ENCODE measurements at places on chromosomes 6 and 20.

- no peak for DNase-seq
These were observed 205.7 kb upstream of the FAM83B start for GRCh38 chr6:54640911-54641310.

GRCh38 chr6:71181565-71181964, 107.0 kb upstream of the OGFRL1 start:
- no peak for DNase-seq

- DNase-seq: no peak
These were observed 43.1 kb downstream of the PTCHD4 start for GRCh38 chr6:48067886-48068277.

GRCh38 chr6:1917626-1918371, 308.1 kb downstream of the FOXC1 start:
- DNase-seq: no peak

DNA sequence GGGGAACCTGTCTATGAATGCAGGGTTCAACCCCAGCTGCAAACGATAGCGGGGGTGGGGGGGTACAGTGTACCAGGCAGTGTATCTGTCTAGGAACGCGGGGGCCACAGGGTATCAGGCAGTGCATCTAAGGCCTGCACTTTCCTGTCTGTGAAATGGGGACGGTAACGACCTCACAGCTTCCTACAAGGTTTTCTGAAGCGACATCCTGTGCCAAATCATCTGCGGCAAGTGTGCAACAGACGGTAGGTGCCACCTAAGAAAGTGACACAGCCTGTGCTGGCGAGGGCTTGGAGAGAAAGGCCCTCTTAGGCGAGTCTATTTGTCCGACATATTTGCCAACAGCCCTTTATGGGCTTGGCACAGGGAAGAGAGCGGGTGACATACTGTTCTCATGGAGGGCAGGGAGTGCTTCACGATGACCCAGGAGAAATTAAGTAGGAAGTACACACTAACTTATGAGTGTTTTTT, 3.8 kb downstream of the DIDO1 start:
- no peak for DNase-seq

- no peak for DNase-seq
These were observed 45.3 kb upstream of the HDDC2 start for GRCh38 chr6:125346926-125347563.

DNA sequence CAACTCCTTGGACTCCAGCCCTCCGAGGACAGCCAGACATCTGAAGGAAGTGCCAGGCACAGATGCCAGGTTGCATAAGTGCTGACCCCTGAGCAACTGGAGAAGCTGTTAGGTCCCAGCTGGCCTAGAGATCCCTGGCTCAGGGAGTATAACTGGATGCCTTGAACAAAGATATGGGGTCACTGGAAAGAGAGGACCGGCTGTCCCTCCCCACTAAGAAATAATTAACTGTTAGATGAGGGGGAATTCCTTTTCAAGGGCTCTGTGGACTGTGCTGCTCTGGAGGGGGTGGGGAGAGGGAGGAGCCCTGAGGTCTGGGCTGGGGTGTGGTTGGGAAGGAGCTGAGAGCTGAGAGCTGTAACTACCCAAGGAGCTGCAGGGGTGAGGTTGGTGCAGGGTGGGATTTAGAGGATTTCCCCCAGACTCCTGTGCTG, 39.6 kb downstream of the HLA-F start:
- DNase-seq: no peak

GRCh38 chr6:35725721-35726438, 11.0 kb upstream of the ARMC12 start:
- DNase-seq: no peak

DNA sequence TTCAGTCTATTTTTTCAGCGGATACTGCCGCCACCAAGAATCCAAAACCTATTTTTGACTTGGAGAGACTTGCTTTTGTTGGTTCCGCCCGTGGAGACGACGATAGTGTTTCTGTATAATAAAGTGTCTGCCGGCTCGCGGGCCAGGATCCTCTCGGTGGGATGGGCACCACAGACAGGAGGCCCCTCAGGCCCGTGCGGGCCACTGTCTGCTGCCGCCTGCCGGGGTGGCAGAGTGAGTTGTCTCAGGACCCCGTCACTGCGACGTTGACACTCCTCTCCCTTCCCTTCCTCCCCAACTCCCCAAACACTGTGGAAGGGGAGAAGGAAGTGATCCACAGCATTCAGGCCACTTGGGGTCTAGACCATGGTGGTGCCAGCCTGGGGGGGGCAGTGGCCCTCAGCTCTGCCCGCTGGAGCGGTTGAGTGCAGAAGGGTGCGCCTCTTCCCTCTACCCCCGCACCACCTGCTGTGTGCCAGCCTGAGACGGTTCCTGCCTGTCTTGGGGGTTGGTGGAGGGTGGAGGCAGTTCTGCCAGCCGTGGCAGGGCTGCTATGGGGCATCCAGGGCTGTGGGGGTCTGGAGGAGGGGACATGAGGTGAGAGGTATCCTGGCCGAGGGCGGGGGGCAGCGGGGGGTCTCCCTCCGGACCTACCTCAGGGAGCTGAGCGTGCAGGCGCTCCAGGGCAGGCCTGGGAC, 17.5 kb downstream of the RBM38 start:
- DNase-seq: no peak

DNA sequence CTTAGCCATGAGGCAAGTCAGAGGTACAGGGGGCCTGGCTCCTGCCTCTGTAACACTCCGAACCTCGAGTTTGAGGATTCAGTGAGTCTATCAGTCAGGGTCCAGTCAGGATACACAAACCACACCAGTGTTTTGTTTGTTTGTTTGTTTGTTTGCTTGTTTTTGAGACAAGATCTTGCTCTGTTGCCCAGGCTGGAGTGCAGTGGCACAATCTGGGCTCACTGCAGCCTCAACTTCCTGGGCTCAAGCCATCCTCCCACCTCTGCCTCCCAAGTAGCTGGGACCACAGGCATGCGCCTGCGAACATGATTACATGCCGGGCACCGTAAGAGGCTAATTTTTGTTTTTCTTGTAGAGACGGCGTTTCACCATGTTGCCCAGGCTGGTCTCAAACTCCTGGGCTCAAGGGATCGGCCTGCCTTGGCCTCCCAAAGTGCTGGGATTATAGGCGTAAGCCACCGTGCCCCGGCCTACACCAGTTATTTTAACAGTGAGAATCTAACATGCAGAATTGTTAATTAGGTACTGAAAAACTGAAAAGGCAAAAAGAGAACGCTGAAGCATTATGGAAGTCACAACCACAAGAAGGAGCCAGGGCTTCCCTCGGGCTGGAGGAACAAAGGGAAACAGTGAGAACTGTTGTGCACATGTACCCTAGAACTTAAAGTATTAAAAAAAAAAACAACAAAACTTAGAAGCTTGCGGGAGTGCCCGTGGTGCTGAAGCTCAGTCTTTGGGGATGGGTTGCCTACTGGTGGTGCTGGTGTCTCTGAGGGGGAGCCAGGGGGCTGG, 40.4 kb downstream of the SRSF3 start:
- DNase-seq: no peak

GRCh38 chr6:47722194-47722593, 23.8 kb downstream of the ADGRF4 start:
- no peak for DNase-seq

DNA sequence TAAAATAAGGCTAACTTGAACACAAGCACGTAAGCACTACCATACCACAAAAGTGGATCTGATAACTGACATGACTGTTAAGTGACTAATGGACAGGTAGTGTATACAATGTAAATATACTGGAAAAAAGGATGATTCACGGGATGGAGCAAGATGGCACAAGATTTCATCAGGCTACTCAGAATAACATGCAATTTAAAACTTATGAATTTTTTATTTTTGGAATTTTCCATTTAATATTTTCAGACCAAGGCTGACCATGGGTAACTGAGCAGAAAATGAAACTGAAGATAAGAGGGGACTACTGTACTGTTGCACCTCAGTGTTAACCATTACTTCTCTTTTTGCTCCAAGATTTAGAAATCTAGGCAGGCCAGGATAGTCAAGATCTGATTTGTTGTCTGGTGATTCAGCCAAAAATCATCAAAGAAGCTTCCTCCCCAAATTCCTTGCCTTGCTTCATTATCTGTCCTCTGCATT, 45.4 kb downstream of the TPBG start:
- DNase-seq: no peak

- no peak for DNase-seq
These were observed 29.3 kb upstream of the SLC23A2 start for GRCh38 chr20:5030348-5031205.

DNA sequence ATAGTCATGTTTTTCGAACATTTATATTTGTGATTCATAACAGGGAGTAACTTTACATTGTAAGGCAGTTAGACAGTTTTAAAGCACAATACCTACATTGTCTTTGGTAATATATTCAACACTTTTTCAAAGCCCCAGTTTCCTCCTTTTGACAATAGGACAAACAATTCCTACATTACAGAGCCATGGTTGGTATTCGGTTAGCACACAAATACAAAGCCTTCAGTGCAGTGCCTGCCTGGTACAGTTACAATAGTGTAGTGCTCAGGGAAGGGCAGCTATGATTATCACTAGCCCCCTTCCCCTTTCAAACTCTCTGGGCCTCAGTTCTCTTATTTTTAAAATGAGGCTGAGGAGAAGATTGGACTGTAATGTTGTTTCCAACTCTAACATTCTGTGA, 207.8 kb downstream of the TPBG start:
- DNase-seq: no peak

GRCh38 chr6:145313041-145313855, 422.1 kb downstream of the EPM2A start:
- no peak for DNase-seq

DNA sequence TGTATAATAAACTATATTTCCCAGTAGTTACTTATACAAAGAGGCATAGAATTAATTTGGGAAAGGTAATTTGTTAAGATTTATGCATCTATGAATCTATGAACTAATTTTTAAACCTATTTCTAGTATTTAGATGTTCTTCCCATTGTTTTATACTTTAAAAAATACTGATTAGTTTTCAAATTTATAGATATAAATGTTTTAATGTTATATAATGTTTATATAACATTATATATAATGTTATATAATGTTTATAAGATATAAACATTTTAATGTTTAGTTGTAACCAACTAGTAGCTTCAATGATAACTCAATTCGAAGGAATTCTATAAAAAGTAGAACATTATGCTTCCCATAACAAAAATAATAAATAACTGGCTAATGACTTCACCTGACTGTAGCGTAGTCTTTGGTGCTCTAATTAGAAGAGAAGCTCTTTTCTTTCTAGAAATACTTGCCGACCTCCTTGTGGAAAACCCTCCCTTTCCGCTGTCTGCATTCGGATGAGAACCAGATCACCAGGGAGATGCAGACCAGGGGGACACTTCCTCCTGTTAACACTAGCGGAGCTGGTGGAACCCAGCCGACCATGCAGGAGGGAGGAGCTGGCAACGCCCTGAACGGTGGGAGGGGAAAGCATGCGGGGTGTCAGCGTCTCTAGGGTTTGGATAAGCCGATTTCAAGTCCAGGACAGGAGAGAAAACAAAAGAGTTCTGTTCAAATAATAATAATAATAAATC, 158.4 kb downstream of the OR2B2 start:
- DNase-seq: no peak

GRCh38 chr6:169416249-169416648, 162.6 kb upstream of the THBS2 start:
- no peak for DNase-seq

- DNase-seq: peak; percentile 69
These were observed 35.8 kb downstream of the SLC2A4RG start for GRCh38 chr20:63775096-63775978.

GRCh38 chr6:159074120-159074684, 29.4 kb upstream of the TAGAP start:
- DNase-seq: no peak

DNA sequence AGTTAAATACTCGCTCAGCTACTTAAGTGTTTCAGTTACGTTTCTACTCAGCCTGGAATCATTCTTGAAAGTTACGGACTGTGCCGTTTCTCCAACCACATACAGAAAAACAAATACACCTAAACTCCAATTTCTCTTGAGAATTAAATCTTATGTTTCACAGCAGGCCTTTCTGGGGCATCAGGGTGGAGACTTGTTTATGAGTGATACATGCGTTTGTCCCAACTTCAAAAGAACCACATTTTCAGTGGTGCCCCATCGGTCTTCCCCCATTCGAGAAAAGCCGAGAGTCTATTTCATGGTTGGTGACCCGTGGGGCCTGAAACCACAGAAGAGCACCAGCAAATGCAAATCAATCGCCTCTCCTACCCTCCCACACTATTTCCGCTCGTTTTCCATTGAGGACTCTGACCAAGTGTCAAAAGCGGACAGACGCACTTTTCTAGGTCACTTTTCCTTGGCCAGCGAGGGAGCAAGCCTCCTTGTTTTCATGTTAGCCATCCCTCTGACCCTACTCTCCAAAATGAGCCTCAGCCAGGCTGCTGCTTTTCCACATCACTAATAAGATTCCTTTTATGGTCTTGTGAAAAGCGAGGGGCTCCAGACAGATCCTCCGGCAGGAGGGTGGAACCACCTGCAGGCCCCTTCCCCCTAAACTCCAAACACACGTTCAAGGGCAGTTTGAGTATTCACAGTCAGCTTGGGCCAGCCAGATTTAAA, 3.1 kb downstream of the JAG1 start:
- no peak for DNase-seq

DNA sequence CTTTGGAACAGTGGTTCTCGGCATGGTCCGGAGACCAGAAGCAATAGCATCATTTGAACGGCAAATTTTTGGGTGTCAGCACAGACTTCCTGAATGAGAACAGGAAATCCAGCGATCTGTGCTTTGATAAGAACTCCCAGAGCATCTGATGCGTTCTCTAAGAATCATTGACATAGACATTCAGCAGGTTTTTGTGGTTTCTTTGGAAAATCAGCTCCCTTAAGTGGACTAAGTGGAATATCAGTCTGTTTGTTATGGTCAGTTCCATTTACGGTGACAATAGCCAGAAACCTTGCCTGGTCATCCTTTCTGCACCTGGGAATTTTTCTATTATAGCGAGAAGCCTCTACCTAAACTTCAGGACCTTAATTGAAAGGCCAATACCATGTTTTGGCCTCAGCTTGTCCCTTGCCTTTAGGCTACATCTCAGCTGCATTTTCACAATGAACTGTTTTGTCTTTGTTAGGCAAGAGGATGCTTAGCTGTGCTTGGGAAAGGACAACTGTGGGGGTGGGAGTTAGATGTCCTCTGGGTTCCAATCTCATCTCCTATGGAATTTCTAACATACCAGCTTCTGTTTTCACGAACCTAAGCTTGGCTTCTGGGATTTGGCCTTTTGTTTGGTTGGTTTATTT, 299.7 kb downstream of the CDKAL1 start:
- DNase-seq: no peak

DNA sequence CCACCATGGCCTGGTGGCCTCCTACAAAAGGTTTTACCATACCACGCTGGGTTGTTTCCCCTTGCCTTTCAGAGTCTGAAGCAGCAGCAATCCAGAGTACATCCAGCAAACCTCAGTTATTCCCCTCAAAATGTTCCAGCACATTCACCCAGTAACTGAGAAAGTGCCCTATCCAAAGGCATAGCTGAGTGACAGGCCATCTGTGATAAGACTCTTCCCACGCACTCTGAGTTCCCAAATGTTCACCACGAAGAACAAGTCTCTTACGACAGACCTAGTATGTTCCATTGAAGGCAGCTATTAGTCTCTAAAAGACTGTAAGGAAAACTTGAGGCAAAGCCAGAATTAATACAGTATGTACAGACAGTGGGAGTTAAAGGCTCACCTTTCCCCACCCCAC, 31.6 kb upstream of the C20orf144 start:
- no peak for DNase-seq

GRCh38 chr6:34317882-34318498, 69.2 kb upstream of the SMIM29 start:
- DNase-seq: no peak
